ENCODE measurements at places on chromosomes 7 and 10.

DNA sequence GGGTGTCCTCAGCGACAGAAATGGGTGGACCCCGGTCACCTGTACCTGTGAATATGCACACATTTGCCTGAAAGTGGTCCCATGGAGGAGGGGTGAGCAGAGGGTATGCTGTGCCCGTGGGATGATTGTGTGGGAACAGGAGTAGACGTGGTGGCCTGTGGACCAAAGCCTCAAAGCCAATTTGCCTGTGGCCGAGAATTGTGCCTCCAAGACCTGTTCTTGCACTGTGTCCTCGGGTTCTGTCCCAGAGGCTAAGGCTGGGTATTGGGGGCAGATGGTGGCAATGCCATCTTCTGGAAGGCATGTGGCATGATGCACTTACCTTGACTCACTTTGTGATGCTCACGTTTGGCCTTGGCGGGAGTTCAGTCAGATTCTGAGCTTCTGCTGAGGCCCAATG, 351.0 kb downstream of the TCERG1L start:
- no peak for DNase-seq

DNA sequence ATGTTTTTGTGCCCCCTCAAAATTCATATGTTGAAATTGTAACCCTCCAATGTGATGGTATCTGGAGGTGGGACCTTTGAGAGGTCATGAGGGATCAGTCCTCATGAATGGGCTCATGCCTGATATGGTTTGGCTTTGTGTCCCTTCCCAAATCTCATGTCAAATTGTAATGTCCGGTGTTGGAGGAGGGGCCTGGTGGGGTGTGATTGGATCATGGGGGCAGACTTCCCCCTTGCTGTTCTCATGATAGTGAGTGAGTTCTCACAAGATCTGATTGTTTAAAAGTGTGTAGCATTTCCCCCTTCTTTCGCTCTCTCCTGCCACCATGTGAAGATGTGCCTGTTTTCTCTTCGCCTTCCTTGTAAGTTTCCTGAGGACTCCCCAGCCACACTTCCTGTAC, 53.4 kb downstream of the TLL2 start:
- DNase-seq, result no peak

- no peak for DNase-seq
Measured at GRCh38 chr7:17456541-17456940, 158.1 kb downstream of the AHR start.

GRCh38 chr7:26526265-26526587, 234.6 kb downstream of the SNX10 start:
- no peak for DNase-seq

DNA sequence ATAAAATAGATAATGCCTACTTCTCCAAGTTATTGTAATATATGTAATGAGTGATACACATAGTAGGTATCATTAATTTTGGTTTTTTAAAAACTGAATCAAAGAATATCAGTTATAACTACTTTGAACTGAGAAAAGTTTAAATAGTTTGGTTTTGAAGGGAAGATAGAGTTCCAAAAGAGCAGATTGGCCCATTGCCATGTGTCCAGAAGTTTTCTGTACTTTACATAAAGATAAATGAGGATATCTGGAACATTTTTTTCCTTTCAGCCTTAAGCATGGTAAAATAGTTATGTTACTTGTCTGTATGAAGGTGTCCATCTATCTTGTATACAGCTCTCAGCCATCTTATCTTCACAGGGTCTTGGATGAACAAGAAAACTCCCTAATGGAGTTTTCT, 97.9 kb upstream of the MXI1 start:
- no peak for DNase-seq

GRCh38 chr10:5585517-5586206, 60.9 kb downstream of the CALML3 start:
- no peak for DNase-seq

GRCh38 chr7:15886626-15887025, 200.1 kb upstream of the MEOX2 start:
- DNase-seq, result no peak

DNA sequence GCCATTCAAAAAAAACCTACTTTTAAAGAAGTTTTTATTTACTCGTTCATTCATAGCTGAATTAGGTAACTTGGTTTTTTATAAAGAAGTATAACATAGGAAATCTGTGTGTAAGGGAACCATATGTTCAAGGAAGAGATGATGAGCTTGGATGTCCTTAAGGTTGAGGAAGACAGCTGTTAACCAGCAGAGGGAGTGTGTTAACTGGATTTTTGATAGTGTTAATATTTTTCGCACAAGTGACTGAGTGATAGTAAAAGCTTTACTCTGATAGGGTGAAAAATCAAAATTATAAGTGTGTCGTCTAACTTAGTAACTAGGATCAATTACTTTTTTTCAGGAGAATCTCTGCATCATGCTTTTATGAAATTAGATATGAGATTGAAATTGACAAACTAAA, 134.7 kb downstream of the ARL5B start:
- DNase-seq, result no peak

DNA sequence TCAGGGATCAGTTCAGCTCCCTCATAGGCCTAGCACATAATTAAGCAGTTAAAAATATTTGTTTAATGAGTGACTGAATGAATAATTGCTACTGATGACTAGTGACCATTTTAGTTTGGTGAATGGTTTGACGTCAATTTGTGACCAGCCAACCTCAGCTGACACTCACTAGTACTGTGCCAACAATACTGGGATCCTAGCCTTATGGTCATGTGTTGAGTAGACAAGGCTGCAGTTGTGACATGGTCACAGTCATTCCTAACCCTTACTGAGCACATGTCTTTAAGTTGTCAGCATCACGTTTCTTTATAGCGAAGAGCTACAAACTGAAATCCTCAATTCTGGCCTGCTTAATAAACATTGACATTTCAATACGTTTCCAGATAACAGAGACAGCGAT, 86.9 kb upstream of the SLC26A5 start:
- DNase-seq, result no peak

DNA sequence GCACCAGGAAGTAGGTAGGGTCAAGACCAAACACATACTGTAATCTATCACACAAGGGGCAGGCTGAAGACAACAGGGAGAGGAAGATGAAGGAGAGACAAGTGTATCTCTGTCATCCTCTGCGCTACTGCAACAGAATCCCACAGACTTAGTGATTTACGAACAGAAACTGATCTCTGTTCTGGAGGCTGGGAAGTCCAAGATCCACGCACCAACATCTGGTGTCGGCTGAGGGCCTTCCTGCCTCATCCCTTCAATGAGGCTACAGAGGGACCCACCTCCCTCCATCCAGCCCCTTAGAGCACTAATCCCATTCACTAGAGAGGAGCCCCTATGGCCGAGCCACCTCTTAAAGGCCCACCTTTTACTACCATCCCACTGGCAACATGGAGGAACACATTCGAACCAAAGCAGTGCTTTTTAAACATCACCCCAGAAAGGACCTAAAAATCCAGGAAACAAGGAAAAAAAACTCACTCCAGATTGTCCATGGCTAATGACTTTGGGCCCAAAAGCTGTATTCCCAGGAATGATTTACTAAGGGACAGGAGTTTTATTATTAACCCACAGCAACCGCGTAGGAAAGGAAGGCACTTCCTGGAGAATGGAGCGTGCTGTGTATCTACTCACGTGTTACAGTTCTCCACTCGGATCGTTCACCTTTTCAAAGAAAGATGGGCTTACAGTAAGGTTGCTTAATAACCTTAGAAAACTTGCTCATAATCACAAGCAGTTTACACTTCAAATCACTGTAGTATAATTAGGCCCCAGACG, 4.2 kb downstream of the BNIP3 start:
- no peak for DNase-seq

DNA sequence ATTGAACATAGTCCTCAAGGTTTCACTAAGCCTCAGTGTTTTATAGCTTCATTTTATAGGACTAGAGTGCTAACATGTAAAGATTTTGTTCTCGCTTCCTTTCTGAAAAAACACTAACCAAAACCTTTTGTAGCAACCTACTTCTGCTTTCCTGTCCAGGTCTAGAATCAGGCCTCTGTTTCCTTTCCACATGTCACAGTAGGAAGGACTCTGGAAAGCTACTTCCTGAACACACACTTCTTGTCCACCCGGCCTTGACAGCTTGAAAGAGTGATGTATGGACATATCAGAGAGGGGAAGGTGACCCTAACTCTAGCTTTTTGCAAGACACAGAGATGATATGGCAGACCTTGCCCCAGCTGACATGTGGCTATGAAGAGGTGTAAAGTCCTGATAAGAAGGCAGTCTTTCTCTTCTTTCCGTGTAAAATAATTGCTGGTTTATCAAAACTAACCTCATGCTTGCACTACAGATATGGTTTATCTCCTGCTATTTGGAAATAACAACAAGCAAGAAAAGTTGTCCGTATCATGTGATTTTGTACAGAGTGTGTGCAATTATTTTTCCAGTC, 175.4 kb downstream of the SKAP2 start:
- no peak for DNase-seq

DNA sequence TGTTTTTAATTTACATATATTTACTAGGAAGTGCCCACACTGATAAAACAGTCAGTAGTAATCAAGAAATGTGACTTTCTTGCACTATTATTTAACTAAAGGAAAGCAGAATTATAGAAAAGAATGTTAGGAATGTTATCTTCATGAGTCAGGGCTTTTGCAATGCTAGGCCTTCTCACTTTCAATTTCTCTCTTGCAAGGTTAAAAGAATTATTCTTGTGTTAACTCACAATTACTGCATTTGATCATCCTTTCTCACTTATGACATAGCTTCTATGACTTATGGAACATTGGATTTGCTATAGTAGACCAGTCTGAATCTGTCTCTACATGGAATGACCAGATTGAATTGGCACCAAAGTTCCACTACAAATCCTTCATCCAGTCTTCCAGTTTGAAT, 192.4 kb downstream of the SDK1 start:
- no peak for DNase-seq

DNA sequence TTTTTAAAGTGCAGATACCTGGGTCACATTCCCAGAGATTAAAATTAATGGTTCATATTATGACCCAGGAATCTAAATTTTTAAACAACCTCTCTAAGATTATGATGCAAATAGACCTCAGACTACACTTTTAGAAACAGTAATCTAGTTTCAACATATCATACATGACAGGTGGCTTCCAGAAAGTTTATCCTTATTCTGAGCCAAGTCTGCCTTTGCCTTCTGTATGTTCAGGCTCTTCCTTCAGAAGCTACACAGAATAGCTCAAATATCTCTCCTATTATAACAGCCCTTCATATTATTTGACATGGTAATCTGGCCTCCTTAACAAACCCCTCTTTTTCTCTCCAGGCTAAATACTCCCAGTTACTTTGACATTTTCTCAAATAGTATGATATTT, 101.9 kb downstream of the FZD1 start:
- DNase-seq, result no peak

GRCh38 chr7:155423337-155424285, 34.3 kb upstream of the EN2 start:
- DNase-seq, result no peak

GRCh38 chr7:102836191-102836919, 76.4 kb upstream of the LRRC17 start:
- no peak for DNase-seq

- DNase-seq, result no peak
Measured at GRCh38 chr10:79223091-79224048, 123.9 kb upstream of the PPIF start.

DNA sequence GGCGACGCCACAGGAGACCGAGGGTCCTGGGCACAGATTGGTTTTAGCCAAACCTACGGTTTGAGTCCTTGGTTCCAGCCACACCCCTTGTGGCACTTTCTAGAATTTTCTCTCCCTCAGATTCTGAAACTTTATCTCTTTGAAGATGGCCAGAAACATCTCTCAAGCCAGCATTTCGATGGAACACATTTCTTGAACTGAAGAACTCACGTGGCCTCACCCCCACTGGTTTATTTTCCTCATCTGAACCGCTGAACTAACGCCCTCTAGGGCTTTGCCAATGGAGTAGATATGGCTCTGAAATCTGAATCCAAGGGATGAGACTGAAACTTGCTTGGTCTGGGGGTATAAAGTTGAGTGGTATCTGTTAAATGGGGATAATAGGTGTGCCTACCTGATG, 6.7 kb upstream of the SPAM1 start:
- DNase-seq, result no peak

DNA sequence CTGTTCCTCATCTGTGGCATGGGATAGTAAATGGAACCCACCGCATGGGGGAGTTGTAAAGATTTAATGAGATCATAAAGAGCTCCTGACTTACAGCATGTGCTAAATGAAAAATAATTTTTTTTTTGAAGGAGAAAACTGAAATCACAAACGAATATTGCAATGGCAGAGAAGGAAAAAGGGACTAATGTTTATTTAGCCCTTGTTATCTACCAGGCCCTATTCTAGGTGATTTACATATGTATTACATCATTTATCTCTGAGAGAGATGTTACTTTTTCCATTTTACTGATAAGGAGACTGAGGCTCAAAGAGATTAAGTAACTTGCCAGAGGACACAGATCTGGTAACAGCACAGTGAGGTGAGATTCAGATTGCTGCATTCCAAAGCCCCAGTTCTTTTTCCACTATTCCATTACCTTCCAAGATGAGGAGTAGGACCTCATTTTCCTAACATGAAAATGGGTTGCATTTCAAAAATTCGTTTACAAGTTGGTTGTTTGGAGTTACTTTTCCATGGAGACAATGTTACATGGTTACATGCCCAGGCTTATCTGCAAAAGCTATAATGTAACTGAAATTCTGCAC, 28.6 kb downstream of the VCL start:
- no peak for DNase-seq

DNA sequence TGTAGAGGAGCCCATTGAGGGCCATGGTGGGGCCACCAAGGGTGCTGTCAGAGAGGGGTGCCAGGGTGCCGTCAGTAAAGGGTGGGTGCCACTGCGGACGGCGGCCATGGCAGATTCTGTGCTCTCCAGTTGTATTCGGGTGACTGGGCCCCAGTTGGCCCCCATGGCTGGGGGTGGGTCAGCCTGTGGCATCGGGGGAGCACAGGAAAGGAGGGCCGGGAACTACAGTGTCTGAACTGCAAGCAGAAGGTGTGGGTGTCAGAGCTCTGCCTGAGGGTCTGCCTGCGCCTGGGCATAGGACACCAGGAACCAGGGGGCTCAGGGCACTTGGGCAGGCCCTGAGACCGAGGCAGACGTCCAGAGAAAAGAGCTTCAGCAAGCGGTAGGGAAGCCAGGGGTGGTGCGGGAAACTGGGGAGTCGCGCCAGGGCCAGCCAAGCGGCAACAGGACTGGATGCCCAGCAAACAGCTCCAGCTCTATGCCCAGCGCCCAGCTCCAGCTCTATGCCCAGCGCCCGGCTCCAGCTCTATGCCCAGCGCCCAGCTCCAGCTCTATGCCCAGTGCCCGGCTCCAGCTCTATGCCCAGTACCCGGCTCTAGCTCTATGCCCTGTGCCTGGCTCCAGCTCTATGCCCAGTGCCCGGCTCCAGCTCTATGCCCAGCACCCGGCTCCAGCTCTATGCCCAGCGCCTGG, 502.3 kb upstream of the FOXK1 start:
- no peak for DNase-seq

GRCh38 chr10:118925404-118926071, 104.0 kb upstream of the NANOS1 start:
- DNase-seq, result no peak

DNA sequence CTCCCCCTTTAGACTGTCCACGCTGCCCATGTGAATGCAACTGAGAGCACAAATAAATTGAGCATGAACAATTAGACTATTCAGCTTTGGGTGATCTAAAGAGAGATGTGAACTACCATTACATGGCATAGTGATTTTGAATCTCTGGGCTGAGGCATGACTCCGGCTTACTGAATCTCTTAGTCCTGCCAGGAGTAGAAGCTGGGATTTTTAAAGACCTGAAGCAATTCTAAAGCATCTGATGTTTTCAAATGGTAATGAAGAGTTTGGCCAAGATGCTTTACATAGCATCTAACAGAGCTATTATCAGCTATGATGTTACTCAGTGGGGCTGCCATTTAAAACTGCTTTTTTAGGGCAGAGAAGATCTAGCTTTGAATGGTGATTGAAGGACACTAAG, 1059.1 kb downstream of the SORCS3 start:
- DNase-seq, result no peak

All from CD4-positive, alpha-beta T cell treated with Interleukin-17A for 1 hour (primary cell).